ENCODE measurements at places on chromosomes 12 and 14. TPM values are rescaled to one million over a fixed set of nuclear protein-coding genes. Genes with fewer than 3 reads are reported as not detected.
A peak's percentile ranks its signal among the peaks of the same experiment; 100 is the strongest.

Gene CD163
- total RNA-seq = not detected

- no peaks in the 10 kb centered on the region for H3K36me3 ChIP-seq
- no peak for DNase-seq
- H3K27me3 ChIP-seq = no peaks in the 10 kb centered on the region
- no peaks in the 10 kb centered on the region for H3K4me1 ChIP-seq
- H3K4me3 ChIP-seq = no peak overlapping the region
- H3K27ac ChIP-seq = no peak overlapping the region
These were observed 109.7 kb downstream of the ZNF664 start for GRCh38 chr12:124082687-124083086.

Gene TSPAN11
- 9.5 TPM for total RNA-seq

- no peaks in the 10 kb centered on the region for H3K27me3 ChIP-seq
- no peaks in the 10 kb centered on the region for H3K36me3 ChIP-seq
- H3K27ac ChIP-seq = no peak overlapping the region
These were observed 1929.9 kb upstream of the SEL1L start for GRCh38 chr14:83463500-83464098.

DNA sequence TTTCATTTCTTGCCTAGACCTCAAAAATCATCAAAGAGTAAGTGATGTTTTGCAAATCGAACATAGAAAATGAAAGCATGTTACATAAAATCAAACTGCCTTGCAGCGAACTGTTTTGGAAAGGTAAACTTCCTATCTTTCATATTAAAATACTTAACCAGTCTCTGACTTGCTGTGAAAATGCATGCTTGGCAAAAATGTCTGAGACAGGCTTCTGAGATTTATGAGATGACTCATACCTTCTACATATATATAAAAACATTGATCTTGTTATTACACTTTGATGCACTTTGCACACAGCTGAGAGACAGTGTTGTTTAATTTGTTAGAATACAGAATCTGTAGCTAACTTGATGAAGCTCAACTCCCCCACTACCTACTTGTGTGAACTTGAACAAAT lies 179.1 kb downstream of the KITLG start:
- H3K4me3 ChIP-seq = no peak overlapping the region
- H3K27me3 ChIP-seq = no peaks in the 10 kb centered on the region
- H3K27ac ChIP-seq = no peak overlapping the region
- peak; percentile 22 for DNase-seq
- H3K4me1 ChIP-seq = no peaks in the 10 kb centered on the region
- no peaks in the 10 kb centered on the region for H3K36me3 ChIP-seq

- no peak overlapping the region for H3K27ac ChIP-seq
- no peak overlapping the region for H3K4me3 ChIP-seq
- no peak for DNase-seq
- no peaks in the 10 kb centered on the region for H3K27me3 ChIP-seq
- no peaks in the 10 kb centered on the region for H3K4me1 ChIP-seq
- no peaks in the 10 kb centered on the region for H3K36me3 ChIP-seq
These were observed 60.5 kb downstream of the CACNA1C start for GRCh38 chr12:2113119-2113912.

Gene GPRC5D
- not detected for total RNA-seq

- peak; percentile 8 for DNase-seq
- H3K27me3 ChIP-seq = no peaks in the 10 kb centered on the region
- no peak overlapping the region for H3K4me3 ChIP-seq
These were observed 35.4 kb upstream of the AACS start for GRCh38 chr12:125029761-125030358.

GRCh38 chr14:104051092-104051813 lies 34.2 kb upstream of the ASPG start:
- H3K4me1 ChIP-seq = no peaks in the 10 kb centered on the region
- no peak overlapping the region for H3K4me3 ChIP-seq
- no peaks in the 10 kb centered on the region for H3K36me3 ChIP-seq
- no peak overlapping the region for H3K27ac ChIP-seq
- DNase-seq = no peak

Gene AICDA
- total RNA-seq = not detected

DNA sequence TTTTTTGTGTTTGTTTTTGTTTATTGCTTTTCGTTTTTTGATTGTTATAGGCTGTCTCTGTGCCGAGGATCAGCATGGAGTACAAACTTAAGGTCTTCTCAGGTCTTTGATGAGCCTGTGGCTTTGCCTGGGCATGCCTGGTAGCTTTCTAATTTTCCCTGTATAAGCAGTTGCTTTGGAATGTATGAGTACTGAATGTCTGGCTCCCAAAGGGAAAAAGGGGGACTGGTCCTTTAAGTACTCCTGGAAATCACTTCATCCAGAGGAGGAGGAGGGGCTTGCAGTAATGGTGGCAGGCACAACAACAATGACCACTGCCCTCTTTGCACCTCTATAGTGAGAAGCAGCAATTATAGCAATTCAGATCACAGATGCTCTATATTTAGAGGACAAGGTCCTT lies 67.6 kb upstream of the TTC7B start:
- no peak overlapping the region for H3K27ac ChIP-seq
- H3K4me1 ChIP-seq = no peaks in the 10 kb centered on the region

DNA sequence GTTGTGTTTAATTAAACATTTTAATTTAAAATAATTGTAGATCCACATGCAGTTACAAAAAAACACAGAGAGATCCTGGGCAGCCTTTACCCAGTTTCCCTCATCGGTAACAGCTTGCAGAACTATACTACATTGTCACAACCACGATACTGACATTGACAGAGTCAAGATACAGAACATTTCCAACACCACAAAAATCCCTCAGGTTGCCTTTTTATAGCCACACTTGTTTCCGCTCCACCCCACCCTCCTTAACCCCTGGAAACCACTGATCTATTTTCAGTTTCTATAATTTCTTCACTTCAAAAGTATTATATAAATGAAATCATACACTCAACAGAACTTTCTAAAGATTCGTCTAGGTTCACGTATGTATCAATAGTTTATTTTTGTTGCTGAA lies 458.8 kb upstream of the SOX5 start:
- no peaks in the 10 kb centered on the region for H3K4me1 ChIP-seq
- no peaks in the 10 kb centered on the region for H3K27me3 ChIP-seq
- no peaks in the 10 kb centered on the region for H3K36me3 ChIP-seq
- H3K4me3 ChIP-seq = no peak overlapping the region
- DNase-seq = no peak

Gene CABP1
- total RNA-seq = 0.19 TPM

DNA sequence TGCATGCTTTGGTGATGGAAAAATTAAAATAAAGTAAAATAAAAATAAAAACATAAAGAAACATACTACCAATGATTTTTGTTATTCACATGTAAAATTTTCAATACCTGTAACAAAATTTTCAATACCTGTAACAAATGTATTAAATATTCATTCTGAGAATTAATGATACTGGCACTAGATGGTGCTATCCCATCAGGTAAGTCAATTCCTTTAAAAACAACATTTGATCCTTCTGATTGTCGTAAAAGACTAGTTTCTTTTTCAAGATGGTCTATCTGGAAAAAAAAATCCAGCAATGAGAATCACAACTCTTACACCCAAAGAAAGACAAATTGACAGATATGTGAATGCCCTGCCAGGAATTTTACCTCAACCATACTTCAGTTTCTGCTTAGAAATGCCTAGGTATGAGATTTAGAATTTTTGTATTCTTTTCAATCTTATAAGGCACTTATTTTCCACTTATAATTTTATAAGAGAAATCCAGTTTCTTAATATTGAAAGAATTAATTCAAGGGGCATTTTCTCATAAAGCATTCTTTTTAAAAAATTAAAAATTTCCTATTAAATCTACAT lies 30.7 kb downstream of the CEP290 start:
- no peaks in the 10 kb centered on the region for H3K27me3 ChIP-seq
- peaks cover 5% of the 10 kb centered on the region for H3K4me1 ChIP-seq
- peaks cover 23% of the 10 kb centered on the region for H3K36me3 ChIP-seq
- no peak overlapping the region for H3K27ac ChIP-seq
- no peak overlapping the region for H3K4me3 ChIP-seq

Gene BCAT1
- total RNA-seq = 476 TPM
